ENCODE measurements at places on chromosomes 3 and 15.

DNA sequence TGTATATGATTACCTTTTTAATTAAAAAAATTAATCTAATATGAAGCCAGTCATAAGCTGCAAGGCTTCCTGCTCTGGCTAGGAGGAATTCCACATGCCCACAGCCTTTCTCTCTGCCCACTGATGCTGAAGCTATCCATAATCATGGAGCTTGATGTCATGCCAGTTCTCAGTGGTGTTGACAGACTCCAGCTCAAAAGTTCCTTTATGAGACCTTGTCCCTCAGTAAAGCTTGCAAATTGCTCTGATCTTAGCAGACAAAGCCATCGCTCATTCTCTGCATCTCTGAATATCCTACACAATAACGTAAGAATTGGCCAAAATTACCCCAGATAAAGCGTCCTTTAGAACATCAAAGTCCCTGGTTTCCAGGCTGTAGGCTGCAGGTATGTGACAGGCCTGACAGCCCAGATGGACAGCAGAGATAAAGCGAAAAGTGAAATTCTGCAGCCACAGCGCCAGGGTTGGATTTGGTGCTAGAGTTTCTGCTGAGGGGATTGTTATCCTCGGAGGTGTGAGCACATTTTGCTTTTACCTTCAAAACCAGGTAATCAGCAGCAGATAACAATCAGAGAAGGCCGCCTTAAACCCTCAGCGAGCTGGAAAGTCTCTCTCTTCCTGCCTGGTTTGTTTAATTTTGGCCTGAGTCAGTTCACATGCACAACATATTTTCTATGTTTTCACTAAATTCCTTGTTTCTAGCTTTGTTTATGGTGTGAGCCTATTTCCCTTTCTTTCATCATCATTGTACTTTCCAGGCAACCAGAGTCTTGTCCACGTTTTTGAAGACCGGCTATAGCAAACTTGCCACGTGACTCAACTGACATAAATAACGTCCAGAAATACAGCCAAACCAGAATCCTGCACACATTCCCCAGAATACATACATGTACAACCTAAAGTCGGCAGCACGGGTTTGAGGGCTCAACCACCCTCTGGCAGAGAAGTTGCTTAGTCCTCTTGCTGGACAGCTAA, 36.6 kb upstream of the ALDH1A3 start:
- DNase-seq: no peak

DNA sequence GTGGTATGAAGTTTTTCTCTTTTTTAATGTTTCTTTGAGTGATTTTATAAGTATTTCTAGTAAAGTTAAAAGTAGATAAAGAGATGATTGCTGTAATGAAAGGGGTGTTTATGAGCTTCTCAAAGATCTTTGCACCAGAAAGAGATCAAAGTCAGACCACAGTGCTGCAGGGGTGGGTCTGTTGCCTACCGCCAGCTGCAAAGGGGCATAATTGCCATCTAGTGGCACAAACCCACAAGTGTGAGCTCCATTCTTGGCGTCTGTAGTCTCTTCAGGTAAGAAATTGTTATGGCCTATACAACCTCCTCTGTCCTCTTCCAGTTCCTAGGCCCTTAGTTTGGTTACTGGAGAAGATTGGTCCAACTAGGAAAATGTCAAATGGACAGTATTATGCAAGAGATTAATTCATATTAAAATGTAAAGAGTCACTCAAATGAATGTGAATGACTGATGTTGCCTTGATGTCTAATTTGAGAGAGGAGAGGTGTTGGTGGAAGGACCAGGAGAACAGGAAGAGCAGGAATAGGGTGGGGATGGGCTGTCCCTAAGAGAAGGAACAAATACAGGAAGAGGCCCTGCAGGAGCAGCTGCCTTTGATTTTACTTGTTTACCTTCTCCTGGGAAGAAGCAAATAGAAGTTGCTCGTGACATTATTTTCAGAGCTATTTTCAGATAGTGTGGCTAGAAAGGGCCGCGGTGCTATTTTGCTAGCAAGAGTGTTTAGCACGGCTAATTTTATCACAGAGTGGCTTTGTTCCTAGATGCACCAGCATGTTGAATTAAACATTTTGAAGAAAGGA, 53.0 kb upstream of the GSK3B start:
- DNase-seq: peak; percentile 8

DNA sequence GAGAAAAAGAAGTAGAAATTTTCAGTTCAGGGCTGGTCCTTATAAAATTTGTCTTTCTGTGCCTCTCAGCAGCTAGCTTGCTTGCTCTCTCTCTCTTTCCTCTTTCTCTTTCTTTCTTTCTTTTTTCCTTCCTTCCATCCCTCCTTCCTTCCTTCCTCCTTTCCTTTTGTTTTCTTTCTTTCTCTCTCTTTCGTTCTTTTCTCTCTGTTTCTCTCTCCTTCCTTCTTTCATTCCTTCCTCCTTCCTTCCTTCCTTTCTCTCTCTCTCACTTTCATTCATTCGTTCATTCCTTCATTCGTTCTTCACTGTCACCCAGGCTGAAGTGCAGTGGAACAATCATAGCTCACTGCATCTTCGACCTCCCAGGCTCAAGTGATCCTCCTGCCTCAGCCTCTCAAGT, 69.3 kb upstream of the CPOX start:
- no peak for DNase-seq

- no peak for DNase-seq
These were observed 13.4 kb upstream of the DGKG start for GRCh38 chr3:186375443-186375842.

DNA sequence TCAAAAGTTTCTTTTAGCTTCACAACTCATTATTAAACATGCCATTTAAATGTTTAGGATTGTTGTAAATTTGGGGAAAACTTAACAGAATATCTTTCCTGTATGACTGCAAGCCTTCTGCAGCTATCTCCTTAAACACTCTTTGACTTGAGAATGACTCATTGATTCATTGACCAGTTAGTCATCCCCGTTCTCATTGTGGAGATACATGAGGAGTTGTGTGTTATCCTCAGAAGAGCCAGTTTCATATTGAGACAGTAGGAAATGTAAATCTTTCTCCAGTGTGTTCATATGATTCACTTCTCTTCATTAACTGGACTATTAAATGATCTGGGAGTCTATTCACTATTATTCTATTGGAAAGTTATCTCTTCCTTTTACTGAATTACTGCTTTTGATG, 83.0 kb downstream of the CRYGS start:
- no peak for DNase-seq

- DNase-seq: no peak
These were observed 4.0 kb downstream of the SPESP1 start for GRCh38 chr15:68934341-68934740.

GRCh38 chr3:50573566-50574443, 4.5 kb downstream of the HEMK1 start:
- DNase-seq: peak; percentile 73

- no peak for DNase-seq
These were observed 715 bp downstream of the MCCC1 start for GRCh38 chr3:183098536-183099025.

GRCh38 chr15:39501366-39502081, 79.4 kb upstream of the THBS1 start:
- DNase-seq: no peak

DNA sequence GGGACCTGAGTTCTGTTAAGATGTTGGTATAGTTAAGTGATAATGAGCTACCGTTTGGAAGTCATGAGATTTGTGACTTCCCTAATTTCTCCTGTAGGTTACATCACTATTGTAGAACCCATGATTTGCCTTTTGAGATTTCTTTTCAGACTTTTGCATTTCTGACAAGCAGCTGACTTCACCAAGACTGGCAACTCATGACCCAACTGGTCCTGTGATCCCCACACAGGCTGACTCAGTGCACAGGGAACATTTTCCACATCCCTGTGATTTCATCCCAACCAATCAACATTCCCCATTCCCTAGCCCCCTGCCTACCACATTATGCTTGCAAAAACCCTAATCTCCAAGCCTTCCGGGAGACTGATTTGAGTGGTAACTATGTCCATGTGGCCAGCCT, 242.1 kb upstream of the PDZRN3 start:
- DNase-seq: no peak

DNA sequence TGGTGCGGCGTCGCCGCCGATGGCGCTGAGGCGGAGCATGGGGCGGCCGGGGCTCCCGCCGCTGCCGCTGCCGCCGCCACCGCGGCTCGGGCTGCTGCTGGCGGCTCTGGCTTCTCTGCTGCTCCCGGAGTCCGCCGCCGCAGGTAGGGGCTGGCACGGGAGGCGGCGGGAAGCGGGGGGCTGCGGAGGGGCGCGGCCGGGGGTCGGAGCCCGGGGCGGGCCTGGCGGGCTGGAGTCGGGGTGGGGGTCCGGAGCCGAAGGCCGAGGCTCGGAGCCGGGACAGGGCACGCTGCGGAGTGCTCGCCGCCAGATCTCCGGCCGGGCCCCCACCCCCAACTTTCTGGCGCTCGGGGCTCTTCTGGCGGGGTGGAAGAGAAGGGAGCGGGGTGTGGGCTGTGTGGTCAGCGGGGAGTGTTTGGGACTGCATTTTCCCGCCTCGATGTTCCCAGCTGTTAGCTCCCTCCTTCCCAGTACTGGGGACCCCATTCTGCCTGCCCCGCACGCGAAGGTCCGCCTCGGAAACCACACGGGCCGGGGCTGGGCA, 299 bp downstream of the TYRO3 start:
- DNase-seq: no peak

- no peak for DNase-seq
These were observed 60.9 kb downstream of the ARNT2 start for GRCh38 chr15:80464951-80465625.

DNA sequence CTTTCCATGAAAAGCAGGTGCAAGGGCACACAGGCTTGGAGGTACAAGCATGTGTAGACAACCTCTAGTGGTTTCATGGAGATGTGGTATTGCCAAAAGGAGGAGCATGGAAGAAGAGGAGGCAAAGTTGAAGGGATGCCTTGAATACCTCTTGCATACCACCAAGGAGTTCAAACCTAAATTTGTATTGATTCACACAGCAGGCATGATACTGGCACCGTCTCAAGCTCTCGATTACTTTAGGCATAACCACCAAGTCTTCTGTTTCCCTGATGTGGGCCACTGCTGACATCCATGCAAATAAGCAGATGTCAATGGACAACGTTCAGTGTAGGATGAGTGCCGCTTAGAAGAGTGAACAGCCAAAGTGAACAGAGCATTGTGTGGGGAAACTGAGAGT, 87.1 kb downstream of the SCN11A start:
- DNase-seq: no peak

- no peak for DNase-seq
These were observed 142.4 kb upstream of the KCNMB2 start for GRCh38 chr3:178393824-178394223.

- no peak for DNase-seq
These were observed 1074.8 kb upstream of the ALCAM start for GRCh38 chr3:104291878-104292277.

- DNase-seq: no peak
These were observed 31.3 kb upstream of the ARHGEF3 start for GRCh38 chr3:56833022-56833421.

GRCh38 chr15:40878785-40879184, 4.8 kb upstream of the RHOV start:
- DNase-seq: no peak

- DNase-seq: no peak
These were observed 860.3 kb upstream of the SEMA6D start for GRCh38 chr15:46856839-46857502.

GRCh38 chr15:101091080-101092017, 160.5 kb downstream of the CHSY1 start:
- no peak for DNase-seq

DNA sequence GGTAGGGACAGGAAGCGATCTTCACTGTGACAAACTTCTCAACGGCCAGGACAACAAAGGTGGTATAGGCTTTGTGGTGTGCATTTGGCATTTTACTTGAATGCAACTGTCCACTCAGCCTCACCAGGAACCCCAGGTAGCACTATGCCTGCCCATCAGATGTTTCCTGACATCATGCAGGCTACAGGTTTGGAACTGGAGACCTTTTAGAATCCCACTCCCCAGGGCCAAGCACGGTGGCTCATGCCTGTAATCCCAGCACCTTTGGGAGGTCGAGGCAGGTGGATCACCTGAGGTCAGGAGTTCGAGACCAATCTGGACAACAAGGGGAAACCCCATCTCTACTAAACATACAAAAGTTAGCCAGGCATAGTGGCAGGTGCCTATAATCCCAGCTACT, 9.6 kb downstream of the STARD5 start:
- DNase-seq: no peak

All from activated T-cell treated with anti-CD3 and anti-CD28 coated beads for 48 hours (primary cell).